ENCODE measurements at places on chromosomes 12 and 14. TPM values are rescaled to one million over a fixed set of nuclear protein-coding genes. Genes with fewer than 3 reads are reported as not detected.

DNA sequence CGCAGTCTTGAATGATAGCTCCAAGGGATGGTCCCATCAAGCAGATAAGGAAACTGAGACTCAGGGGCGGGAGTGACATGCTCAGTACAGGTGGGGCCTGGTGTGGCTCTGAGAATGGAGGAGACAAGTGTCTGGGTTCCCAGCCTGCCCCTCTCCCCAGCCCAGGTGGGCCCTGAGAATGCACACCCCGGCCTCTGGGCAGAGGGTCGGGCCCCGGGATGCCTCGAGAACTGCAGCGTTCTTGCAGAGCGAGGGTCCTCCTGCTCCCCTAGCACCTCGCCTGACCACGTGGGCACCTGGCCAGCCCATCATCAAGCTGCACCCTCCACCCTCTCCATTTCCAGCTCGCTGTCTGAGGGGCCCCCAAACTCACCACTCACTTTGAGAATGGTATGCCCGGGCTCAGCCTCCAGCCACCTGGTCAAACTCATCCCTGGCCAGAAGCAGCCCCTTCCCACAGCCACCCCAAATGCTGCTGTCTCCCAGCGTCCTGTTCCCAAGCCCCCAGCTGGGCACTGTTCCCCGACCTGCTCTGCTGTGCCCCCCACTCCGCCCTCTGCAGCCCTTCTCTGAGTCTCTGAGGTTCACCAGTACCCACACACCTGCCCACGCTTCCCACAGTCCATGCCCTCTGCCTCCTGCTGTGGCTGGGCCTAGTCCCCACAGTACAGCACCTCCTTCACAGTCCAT is 44.3 kb downstream of the CYP46A1 start:
- H3K4me1 ChIP-seq, result no peaks in the 10 kb centered on the region
- no peak for DNase-seq
- H3K27ac ChIP-seq, result no peak overlapping the region

- H3K27ac ChIP-seq, result no peak overlapping the region
- no peak for DNase-seq
- H3K4me3 ChIP-seq, result no peak overlapping the region
- no peaks in the 10 kb centered on the region for H3K36me3 ChIP-seq
- H3K27me3 ChIP-seq, result peaks cover 12% of the 10 kb centered on the region
- no peaks in the 10 kb centered on the region for H3K4me1 ChIP-seq
These were observed 29.9 kb upstream of the ZNF641 start for GRCh38 chr12:48380596-48380995.

- no peak for DNase-seq
- no peaks in the 10 kb centered on the region for H3K27me3 ChIP-seq
- no peaks in the 10 kb centered on the region for H3K36me3 ChIP-seq
- H3K4me1 ChIP-seq, result no peaks in the 10 kb centered on the region
- no peak overlapping the region for H3K27ac ChIP-seq
- H3K4me3 ChIP-seq, result no peak overlapping the region
These were observed 159.6 kb upstream of the C14orf180 start for GRCh38 chr14:104419865-104420505.

DNA sequence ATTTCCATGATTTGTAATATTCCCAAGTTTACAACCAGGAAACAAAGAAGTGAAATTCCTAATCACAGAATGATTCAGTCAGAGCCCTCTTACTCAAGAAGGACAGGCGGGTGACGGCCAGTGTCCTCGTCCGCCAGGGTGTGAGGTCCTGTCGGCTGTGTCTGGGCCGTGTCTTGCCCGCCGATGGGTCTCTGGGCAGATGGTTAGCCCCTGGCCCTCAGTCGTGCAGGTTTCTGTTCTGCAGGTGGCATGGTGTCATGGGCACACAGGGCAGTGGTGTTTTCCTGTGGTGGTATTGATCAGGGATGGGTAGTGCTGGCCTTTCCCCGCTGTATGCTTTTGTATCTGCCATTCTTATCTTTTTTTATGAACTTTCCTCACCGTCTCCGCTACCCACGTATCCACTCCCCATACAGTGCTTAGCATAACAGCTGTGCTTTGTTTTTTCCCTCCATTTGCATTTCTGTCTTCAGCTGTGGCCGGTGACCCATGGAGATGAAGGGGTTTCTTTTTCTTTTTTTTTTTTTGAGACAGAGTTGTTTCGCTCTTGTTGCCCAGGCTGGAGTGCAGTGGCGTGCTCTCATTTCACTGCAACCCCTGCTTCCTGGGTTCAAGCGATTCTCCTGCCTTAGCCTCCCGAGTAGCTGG is 100.7 kb downstream of the TSPAN9 start:
- H3K4me3 ChIP-seq, result no peak overlapping the region
- no peaks in the 10 kb centered on the region for H3K36me3 ChIP-seq
- H3K4me1 ChIP-seq, result peaks cover 17% of the 10 kb centered on the region
- no peak for DNase-seq

DNA sequence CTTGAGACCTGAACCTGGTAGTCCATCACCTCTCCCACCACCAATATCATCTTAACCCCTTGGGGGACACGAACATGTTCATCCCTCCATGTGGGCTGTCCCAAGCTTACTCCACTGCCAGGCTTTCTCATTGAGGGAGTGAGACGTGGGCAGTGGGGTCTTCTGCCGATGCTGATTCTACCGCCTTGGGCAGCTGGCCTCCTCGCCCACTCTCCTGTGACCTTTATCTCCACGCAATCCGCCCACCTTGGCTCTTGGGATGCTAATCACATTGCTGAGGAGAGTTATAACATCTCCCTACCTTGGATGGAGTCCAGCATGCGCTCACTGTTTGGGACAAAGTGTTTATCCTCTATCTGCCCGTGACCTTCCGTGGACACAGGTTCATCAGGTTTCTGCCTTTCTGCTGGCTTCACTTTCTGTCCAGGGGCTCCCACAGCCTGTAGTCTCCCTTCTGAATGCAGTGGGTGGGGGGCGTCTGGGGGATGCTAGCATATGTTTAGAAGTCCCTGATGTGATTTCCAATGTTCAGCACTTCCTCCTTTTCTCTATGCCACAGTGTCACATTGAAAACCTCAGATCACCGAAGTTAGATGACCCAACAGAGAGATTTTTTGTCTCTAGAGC is 53.2 kb upstream of the ESRRB start:
- no peaks in the 10 kb centered on the region for H3K4me1 ChIP-seq
- H3K36me3 ChIP-seq, result no peaks in the 10 kb centered on the region
- H3K27me3 ChIP-seq, result peaks cover 33% of the 10 kb centered on the region
- H3K4me3 ChIP-seq, result no peak overlapping the region
- no peak for DNase-seq

- no peak overlapping the region for H3K4me3 ChIP-seq
- peaks cover 4% of the 10 kb centered on the region for H3K36me3 ChIP-seq
- H3K4me1 ChIP-seq, result no peaks in the 10 kb centered on the region
- no peak overlapping the region for H3K27ac ChIP-seq
These were observed 746.6 kb downstream of the LRFN5 start for GRCh38 chr14:42353315-42353714.

DNA sequence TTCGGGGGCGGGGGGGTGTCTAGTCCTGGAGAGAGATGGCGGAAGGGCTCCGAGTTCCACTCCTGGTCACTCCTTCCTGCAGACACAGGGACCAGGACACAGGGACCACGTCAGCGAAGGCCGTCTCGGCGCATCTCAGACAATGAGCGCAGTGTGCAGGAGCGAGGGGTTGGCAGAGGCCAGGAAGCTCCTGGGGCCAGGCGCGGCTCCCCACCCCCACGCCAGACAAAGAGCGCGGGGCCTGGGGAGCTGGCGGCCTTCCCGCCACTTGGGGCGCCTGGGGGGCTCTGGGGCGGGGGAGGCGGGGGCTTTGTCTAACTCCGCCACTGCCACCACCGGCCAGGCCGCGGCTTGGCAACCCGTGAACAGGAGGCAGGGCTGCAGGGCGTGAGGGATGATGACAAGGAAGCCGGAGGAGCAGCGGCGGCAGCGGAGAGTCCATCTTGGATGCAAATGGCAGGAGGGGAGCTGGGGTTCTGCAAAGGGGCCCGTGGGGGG is 2.2 kb downstream of the CDK2AP1 start:
- peaks cover 2% of the 10 kb centered on the region for H3K36me3 ChIP-seq
- peaks cover 5% of the 10 kb centered on the region for H3K27me3 ChIP-seq
- DNase-seq, result peak; percentile 77
- peak overlapping the region; percentile 99 for H3K27ac ChIP-seq
- H3K4me1 ChIP-seq, result peaks cover 28% of the 10 kb centered on the region

The EGLN3 gene
- not detected for total RNA-seq

DNA sequence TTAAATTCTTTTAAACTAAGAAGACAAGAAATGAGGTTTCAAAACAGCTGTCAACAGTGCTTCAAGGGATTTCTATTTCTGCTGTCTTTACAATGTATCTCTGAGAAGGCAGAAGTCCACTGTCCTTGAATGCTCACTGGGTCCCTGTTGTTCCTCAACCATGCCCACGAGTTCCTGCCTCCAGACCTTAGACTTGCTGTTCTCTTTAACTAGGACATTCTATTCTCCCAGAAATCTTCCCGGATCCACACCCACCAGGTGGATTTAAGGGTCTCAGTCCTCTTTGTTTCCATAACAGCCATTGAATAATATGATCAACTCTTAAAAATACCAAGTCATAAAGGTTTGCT is 6.7 kb upstream of the SLC41A2 start:
- peaks cover 26% of the 10 kb centered on the region for H3K27me3 ChIP-seq
- no peak overlapping the region for H3K27ac ChIP-seq
- no peak overlapping the region for H3K4me3 ChIP-seq
- H3K36me3 ChIP-seq, result no peaks in the 10 kb centered on the region

The AMN gene
- total RNA-seq, result not detected

GRCh38 chr12:121767525-121768016 is 25.9 kb downstream of the RHOF start:
- peak overlapping the region; percentile 46 for H3K4me3 ChIP-seq
- peak; percentile 31 for DNase-seq
- peaks cover 34% of the 10 kb centered on the region for H3K4me1 ChIP-seq
- H3K36me3 ChIP-seq, result no peaks in the 10 kb centered on the region
- H3K27me3 ChIP-seq, result peaks cover 4% of the 10 kb centered on the region
- peak overlapping the region; percentile 84 for H3K27ac ChIP-seq

The MUCL1 gene
- not detected for total RNA-seq

The YLPM1 gene
- total RNA-seq, result 46.3 TPM

- DNase-seq, result no peak
- no peaks in the 10 kb centered on the region for H3K4me1 ChIP-seq
- H3K36me3 ChIP-seq, result no peaks in the 10 kb centered on the region
- no peaks in the 10 kb centered on the region for H3K27me3 ChIP-seq
These were observed 519.8 kb upstream of the FLRT2 start for GRCh38 chr14:85010186-85010585.

Measured in HFFc6 (cell line).